ENCODE measurements at places on chromosomes 13 and 19.

- no peak for DNase-seq
Measured at GRCh38 chr13:26976313-26976712, 195.3 kb downstream of the USP12 start.

DNA sequence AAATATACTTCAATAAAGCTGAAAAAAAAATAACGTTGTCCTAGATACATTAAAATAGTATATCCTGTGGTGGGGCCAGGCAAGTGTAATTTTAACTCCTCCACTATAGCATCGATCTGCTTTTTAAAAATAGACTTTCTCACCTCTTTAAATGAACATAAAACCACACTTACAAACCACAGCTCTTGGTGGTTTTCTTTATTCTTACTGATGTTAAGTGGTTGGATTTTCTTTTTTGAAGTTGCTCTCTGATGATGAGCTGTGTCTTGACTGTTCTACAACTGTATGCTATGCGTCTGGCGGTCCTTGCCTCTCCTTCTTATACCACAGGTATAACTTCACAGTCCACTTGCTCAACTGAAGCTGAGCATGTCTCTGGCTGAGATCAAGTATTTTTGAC, 721.5 kb upstream of the KLHL1 start:
- no peak for DNase-seq

- no peak for DNase-seq
Measured at GRCh38 chr19:51027873-51028272, 1.5 kb upstream of the KLK11 start.

GRCh38 chr13:109090796-109091195, 461.4 kb downstream of the MYO16 start:
- DNase-seq: no peak

DNA sequence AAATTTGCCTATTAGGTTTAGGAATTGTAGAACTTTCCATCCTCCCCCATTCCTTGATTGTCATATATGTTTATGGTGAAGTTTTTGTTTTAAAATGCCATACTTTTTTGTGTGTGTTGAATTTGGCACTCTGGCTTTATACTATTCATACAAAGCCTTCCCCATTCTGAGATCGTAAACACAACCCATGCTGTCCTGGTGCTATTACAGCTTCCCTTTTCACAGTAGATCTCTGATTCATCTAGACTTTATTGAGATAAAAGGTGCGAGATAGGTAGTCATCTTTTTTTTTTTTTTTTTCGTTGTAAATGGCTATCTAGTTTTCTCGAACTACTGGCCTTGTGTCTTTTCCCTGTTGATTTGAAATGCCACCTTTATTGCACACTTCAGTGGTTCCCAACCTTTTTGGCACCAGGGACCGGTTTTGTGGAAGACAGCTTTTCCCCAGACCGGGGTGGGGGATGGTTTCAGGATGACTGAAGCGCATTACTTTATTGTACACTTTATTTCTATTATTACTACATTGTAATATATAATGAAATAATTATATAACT, 94.6 kb downstream of the LRCH1 start:
- no peak for DNase-seq

- no peak for DNase-seq
Measured at GRCh38 chr13:99323488-99323887, 16.3 kb upstream of the GPR183 start.

- DNase-seq: no peak
Measured at GRCh38 chr13:31421756-31422155, 222.0 kb downstream of the B3GLCT start.

GRCh38 chr19:18856385-18857126, 24.8 kb downstream of the UPF1 start:
- DNase-seq: no peak

- no peak for DNase-seq
Measured at GRCh38 chr13:36979361-36980050, 19.6 kb downstream of the ALG5 start.

DNA sequence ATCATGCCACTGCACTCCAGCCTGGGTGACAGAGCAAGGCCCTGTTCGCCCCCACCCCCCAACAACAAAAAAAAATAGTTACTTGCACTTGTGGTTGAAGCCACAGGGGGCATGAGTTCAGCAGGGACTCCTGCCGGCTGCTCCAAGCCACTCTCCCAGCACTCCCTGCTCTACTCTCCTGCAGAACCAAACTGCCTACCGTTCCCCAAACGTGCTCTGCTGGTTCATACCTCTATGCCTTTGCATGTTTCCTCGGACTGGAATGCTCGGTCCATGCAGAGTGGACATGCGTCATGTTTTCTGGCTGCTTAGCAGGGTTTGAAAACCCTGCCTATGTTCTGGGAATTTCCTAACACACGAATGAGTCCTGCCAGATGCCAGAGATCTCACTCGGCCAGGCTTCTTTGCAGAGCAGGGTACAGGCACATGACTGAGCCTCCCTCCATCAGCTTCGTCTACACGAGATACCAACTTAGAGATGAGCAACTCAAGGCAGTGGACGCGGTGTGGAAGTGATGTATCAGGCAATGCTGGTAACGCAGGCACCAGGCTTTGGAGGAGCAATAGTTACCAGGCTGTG, 8.5 kb upstream of the SLC25A15 start:
- DNase-seq: peak; percentile 20

GRCh38 chr13:70634893-70635292, 526.6 kb upstream of the KLHL1 start:
- no peak for DNase-seq

GRCh38 chr13:29266261-29266660, 329.2 kb downstream of the SLC7A1 start:
- no peak for DNase-seq

DNA sequence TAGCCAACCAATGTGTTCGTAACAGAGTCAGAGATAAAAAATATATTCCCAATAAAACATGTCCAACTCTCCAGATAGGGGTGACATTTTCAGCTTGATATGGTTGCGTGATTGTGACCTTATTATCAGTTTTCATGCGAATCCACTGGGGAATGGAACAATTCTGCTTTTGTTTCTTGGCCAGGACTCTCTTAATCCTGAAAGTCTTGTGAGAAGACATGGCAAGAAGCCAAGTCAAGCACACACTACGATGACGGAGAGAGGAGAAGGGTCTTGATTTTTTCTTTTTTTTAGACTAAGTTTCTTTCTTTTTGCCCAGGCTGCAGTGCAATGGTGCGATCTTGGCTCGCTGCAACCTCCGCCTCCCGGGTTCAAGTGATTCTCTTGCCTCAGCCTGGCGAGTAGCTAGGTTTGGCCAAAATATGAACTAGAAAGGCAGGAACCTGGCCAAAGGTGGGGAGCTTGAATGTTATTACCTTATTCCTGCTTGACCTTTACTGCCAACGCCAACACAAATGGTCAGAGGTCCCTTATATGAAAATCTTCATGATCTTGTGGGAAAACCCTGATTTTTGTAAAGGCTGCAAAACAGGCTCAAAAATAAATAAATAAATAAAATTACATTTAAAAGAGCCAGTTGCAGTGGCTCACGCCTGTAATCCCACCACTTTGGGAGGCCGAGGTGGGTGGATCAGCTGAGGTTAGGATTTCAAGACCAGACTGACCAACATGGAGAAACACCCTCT, 14.5 kb downstream of the ZNF816 start:
- no peak for DNase-seq

DNA sequence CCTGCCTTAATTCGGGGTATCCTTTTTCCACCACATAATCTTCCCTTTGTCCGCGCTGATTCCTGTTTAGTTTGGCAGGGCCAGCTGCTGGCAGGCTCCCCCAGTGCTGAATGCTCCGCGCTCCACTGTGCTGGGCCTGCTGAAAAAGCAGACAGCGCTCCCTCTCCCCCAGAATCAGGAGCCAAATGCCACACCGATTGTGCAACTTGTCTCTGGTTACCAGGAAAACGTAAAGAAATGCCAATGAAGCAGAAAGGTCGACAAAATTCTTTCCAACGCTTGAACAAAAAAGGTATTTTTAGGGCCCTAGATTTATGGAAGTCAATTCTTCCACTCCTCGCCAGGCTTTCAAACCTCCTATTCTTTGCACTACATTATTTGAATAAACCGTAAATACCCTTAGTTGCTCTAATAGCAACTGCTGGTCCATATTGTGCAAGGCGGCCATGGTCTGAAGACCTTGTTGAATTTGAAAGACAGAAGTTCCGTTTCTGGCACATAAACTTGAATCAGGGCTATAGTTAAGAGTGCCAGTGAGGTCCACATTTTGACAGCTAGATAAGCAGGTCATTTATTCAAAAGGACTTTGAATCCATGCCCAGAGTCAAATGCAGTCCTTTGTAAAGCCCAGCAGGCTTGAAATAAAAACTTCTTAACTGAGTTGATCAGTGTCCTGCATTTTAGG, 206.7 kb upstream of the RFC3 start:
- DNase-seq: no peak

DNA sequence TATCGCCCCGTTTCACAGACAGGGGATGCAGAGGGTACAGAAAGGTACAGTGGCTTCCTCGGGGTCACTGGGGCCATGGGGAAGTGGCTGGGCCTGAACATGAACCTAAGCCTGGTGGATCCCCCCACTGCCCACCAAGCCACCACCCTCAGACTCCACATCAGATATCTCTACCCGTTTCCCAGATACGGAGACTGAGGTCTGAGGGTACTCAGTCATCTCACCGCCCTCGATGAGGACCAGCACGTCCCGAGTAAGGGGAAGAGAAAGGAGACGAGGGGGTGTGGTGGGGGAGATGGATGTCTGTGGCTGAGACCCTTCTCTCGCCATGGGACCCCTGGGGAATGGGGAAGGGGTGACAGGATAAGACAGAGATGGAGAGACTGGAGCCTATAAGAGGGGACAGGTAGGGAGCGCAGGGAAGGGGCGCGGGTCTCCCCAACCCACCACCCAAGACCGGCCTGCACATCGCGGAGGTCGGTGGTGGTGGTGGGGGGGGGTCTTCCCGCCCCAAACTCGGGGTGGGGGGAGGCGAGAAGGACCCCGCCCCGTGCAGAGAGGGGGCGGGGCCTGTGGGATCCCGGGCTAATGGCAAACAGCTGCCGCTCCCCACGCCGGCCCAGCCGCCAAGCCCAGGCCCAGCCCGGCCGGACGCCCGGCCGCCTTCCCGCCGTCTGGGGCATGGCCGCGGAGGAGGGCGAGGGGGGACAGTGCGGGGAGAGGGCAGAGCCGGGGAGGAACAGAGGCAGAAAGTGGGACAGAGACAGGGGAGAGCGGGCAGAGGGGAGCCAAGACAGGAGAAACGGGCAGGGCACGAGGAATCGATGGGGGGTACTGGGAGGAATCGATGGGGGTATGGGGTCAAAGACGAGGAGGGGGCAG, 698 bp downstream of the KANK2 start:
- DNase-seq: peak; percentile 69

DNA sequence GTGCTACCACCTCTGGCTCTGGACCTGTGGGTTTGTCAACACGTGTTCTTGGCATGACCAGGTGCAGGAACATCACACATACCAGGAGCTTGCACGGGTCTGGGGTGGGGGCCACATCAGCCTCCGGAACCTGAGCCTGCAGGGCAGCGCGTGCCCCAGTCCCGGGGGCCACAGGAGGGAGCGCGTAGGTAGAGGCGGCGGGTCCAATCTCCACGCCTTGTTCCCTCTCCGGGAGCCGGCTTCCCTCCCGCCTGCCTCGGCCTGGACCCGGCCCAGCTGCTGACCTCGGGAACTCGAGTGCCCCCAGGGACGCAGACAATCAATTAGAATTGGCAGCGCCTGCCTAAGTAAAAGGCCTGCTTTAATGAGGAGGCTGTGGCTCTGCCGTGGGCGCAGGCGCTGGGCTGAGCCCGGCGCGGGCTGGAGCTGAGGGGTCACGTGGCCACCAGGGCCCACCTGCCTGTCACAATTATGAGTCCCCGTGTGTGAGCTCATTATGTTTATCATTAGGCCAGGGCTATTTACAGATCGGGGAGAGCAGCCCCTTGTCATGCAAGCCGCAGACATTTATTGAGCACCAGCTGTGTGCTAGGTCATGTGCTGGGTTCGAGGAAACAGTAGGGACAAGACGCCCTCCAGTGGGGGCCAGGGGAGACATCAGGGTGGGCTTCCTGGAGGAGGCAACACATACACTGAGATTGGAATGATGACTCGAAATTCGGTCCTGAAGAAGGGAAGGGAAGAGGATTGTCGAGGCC, 32.2 kb upstream of the TNFAIP8L1 start:
- DNase-seq: peak; percentile 57

GRCh38 chr19:58054901-58055874, 3.9 kb upstream of the ZNF135 start:
- DNase-seq: no peak

DNA sequence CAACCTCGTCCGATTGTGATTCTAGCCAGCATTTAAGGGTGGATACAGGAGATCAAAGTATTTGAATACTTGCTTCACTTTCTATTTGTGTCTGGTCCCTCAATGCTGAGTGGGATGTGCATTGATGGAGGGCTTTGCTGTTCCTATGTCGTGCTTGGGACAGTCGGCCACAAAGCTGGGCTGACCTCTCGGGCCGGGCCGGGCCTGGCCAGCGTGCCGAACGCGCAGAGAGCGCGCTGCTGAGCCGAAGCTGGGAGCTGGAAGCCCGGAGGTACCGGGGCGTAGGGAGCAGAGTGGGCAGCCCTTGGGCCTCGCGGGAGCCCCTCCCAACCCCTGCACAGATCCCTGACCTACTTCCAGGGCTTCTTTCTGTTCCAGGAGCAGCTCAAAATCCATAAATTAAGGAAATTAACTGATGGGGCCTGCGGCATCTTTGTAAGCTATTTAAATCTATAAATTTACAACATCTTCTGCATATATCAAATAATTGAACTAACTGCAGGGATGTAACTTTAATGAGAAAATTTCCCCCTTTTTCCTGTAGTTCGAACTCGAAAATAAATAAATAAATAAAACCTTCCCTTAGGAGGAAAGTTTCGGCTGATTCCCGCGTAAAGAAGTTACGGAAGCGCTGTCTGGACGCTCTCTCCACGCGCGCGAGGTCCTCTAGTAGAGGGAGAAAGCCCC, 1.8 kb upstream of the KCTD15 start:
- no peak for DNase-seq

- no peak for DNase-seq
Measured at GRCh38 chr13:23986619-23987018, 89.3 kb upstream of the C1QTNF9B start.

DNA sequence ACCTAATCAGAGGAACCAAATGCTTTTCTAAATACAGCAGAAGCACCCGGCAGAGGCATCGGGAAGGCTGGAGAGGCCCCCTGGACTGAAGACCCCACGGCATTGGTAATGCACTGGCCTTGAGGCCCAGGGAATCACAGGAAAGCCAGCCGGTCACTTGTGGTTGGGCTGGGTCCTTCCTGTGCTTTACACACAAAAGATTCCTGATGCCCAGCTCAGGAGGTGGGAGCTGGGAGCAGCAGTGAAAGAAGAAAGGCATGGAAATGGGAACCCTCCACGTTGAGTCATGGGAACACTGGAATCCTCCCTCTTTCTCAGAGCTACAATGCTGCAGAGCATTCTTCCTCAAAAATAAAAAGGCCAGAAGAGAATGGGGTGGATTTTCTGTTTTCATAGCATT, 126.4 kb downstream of the TNFRSF19 start:
- DNase-seq: no peak

- DNase-seq: no peak
Measured at GRCh38 chr13:44557986-44558385, 18.1 kb downstream of the TSC22D1 start.

DNA sequence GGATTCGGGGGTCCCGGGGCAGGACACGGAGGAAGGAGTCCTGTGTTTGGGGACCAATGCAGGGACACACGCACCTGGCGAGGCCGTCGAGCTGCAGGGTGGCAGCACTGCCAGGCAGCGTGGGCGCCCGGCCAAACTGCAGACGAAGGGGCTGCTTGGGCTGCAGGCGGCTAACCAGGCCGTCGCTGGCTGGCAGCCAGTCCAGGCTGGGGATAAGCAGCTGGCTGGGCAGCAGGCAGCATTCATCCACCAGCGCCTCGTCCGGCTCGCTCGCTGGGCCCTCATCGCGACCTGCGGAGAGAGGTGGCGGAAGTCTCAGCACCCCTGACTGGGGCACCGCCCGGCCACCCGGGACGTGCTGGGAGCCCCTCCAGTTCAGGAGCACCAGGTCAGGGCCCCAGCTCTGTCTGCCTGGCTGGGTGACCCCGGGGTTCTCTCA, 11.5 kb downstream of the CFD start:
- no peak for DNase-seq

Data from K562 (cell line).